Sigmoid colon (tissue), 7 donors: ENCODE measurements at places on chromosomes 1 and 21. TPM values are rescaled to one million over a fixed set of nuclear protein-coding genes. Genes with fewer than 3 reads are reported as not detected.

DNA sequence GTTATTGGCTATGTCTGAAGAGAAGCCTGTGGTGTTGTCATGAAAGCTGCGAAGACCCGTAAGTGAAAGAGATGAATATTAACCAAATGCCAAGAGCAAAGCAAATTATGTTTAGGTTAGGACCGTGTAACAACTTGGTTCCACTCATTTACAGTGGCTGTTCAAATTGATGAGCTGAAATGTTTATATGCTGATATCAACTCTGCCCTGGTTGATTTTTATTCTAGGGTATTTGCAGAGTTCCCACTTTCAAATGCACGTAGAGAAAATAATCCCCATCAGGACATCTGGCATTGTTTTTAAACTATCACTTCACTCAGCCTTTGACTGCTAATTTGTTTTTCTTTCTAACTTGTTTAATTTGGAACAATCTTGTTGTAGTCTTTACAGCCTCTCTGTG lies 581.6 kb upstream of the ADAMTS5 start:
- DNase-seq, result no peak

GRCh38 chr1:202697038-202697437 lies 13.2 kb downstream of the SYT2 start:
- no peak for DNase-seq

DNA sequence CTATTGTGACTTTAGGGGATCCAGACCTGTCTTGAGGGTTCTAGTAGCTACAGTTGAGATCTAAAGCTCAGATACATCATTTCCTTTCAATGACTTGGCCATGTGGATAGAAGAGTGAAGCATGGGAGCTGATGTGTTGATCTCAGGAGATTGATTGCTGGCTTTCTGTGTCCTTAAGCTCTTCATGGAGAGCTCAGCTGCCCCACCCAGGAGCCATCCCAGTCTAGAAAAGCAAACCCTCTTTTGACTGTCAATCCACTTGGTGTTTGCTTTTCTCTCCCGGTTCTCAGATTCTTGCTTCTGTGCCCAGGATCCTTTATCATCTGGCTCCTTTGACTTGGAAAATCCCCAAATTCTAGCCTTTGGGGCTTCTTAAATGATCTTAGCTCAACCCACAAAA lies 87.2 kb downstream of the ATP1A1 start:
- DNase-seq, result no peak

DNA sequence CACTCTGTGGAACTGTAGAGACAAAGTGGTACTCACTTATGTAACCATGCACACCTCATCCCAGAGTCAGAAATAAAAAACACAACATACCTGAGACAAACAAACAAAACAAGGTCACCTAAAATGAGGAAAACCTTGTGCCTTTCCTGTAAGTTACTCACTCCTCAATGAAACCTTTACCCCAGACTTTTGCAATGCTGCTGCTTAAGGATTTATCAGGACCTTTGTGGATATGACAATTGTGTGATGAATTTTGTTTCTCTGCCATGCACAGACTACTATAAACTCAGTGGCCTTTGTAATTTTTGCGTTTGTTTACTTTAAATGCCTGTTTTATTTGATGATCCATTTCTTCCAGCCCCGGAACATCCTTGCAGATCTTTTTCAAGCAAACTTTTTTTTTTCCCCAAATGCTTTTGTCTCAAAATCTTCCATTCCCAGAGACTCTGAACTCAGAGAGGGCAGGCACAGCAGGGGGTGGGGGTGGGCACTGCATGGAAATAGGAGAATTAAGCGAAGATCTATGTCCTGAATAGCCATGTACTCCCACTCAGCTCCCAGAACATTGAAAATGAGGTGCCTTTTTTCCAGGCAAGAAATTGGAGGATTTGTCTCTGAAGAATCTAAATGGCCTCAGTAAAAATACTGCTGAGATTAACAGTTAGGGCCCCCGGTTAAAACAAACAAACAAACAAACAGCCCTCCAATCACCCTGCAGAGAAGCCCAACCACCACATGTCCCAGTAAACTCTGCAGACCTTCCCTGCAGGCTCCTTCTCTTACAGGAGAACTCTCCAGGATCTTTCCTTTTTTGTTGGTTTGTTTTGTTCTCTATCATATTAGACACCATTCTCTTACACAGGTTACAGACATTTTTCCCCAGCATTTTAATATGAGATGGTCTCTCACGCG lies 22.6 kb upstream of the SIM2 start:
- DNase-seq, result no peak

- no peak for DNase-seq
These were observed 10.3 kb downstream of the NFIA start for GRCh38 chr1:61092642-61093041.

- no peak for DNase-seq
These were observed 871.0 kb upstream of the ADAMTS5 start for GRCh38 chr21:27837936-27838335.

- no peak for DNase-seq
These were observed 10.7 kb upstream of the DNMT3L start for GRCh38 chr21:44272284-44272858.

The PDZK1 gene
- not detected for total RNA-seq
